SK-N-SH treated with all-trans-retinoic acid at 6 μM for 48 hours (cell line): ENCODE measurements at places on chromosomes 12 and 14.
A peak's percentile ranks its signal among the peaks of the same experiment; 100 is the strongest.

DNA sequence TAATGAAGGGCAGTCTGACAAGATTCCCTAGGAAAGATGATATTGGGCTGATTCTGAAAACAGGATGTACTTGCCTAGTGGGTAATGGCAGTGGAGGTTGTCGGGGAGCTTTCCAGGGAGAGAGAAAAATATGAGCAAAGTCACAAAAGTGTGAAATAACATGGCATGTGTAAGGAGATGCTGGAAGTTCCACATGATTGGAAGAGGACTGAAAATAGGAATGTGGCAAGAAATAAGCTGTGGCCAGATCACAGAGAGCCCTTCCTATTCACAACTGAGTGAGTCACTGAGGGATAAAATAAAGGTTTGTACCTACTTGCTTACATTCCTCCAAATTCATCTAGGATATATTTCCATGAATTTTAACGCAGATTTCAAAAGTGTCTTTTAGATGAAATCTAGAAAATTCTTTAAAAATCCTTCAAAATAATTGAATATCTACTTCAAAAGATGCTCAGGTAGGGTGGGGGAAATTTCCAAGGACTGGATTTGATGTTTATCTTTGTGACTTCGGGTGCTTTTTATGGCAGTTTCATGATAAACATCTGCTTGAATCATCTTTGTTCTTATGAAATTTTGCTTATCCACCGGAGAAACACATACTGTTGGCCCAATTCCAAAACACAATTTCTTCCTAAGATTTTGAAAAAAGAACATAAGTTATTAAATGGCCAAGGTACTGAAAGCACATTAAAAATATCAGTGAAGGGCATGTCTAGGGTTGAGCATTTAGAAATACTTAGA, 36.3 kb upstream of the SLC2A13 start:
- ATAC-seq = no peak

DNA sequence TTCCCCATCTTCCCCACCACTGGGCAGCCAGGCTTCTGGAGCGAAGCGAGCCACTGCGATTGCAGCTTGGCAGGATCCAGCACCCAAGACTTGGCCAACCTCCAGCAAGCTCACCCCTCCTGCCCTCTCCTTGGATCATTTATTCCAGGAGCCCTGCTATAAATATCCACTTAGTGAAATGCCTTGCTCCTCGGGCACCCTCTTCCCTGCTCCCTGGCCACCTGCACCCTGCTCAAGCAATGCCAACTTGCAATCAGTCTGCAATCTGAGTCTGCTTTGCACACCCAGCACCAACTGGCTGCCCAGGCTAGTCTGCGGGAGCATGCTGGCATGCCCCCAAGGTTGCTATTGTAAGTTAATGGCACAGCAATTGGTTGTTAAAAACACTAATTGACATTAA, 666.0 kb downstream of the MED13L start:
- ATAC-seq = no peak; the same call in 2 of the 3 replicates

DNA sequence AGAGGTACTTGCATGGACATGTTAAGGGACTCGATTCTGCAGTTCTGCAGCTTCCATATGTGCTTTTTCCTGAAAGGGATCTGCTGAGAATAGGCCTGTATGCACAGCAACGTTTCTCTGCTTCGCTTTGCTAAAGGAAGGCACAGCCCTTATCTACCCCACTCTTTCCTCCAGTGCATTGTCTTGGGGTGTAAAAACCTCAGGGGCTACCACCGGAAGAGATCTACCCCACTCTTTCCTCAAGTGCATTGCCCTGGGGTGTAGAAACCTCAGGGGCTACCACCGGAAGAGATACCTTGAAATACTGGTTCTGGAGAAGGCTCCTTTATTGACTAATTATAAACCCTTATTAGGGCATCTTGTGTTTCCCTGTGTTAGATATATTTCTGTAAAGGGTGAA, 52.9 kb downstream of the SEL1L start:
- no peak for ATAC-seq

- ATAC-seq = peak; percentile 86
Measured at GRCh38 chr14:50677527-50678063, 9.5 kb upstream of the SAV1 start.

DNA sequence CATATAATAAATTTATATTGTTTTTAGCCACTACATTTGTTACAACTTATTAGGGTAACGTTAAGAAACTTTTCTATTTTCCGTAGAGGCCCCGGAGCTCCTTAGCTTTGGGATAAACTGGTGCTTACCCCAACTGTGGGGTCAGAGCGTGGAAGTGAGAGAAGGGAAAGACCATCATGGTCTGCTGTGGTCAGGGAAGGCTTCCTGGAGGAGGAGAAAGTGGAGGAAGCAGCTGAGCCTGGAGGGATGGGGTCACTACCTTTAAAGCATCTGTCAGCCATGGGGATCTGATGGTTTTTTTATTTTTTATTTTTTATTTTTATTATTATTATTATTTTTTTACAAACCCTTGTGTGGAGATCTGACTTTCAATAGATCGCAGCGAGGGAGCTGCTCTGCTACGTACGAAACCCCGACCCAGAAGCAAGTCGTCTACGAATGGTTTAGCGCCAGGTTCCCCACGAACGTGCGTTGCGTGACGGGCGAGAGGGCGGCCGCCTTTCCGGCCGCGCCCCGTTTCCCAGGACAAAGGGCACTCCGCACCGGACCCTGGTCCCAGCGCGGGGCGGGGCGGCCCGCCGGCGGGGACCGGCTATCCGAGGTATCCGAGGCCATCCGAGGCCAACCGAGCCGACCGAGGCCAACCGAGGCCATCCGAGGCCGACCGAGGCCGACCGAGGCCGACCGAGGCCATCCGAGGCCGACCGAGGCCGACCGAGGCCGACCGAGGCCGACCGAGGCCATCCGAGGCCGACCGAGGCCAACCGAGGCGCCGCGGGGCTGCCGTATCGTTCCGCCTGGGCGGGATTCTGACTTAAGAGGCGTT, 1101.2 kb upstream of the TMEM132C start:
- peak; percentile 97 for ATAC-seq

DNA sequence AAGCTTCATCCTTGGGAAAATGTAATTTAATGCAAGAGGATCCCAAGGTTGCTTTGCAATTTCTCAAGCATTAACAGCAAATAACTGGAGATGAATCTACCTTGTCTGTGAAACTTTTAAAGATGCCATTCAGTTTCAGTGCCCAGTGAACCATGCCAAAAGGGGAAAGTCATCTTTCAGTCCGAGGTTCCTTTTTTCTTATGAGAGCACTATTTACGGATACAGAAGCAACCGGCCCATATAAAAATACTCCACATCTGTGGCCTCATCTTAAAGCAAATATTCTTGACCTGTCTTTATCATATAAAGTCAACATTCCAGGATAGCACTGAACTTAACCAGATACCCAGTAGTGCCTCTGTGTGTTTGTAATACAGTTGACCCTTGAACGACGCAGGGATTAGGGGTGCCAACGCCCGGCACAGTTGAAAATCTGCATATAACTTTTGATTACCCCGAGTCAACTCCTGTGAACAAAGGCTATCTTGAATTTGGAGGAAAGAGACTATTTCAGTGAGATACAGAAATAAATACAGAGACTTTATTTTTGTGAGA, 209.4 kb downstream of the PCNX1 start:
- no peak for ATAC-seq

GRCh38 chr12:102371165-102371564, 109.2 kb downstream of the IGF1 start:
- ATAC-seq = no peak

GRCh38 chr12:76883151-76883550, 4.3 kb upstream of the CSRP2 start:
- ATAC-seq = no peak

DNA sequence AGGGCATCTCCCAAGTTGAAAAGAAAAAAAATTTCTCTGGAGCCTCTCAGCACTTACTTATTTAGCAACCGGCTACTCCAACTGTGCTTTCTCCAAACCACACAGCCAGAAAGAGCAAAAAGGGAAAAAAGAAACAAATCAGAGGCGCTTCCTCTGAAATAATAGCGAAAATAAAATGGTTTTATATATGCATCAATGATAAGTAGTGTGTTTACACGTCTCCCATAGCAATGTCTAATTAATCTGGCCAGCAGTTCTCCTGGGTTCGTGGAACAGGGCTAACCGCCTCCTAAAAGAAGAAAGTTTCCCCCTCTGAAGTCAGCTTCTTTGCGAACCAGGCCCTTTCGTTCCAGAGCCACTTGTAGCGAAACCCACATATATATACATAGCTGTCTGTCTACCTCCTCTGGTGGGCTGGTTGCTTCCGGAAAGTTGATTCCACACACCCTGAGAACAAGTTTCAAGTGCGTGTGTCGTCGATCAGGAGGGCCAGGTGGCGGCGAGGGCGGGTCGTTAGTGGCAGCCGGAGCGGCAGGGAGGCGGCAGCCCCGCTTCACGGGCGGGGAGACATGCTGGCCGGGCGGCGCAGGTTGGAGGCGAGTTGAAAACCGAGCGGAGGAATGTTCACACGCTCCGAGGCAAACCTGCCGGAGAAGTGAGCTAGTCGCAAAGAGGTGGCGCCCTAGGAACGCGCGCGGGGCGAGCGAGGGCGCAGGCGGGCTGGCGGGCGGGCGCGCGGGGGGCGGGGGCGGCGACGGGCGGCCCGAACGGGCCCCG, 2.7 kb downstream of the PTHLH start:
- peak; percentile 69 for ATAC-seq

GRCh38 chr12:85835426-85836196, 598 bp downstream of the RASSF9 start:
- peak; percentile 72 for ATAC-seq
